ENCODE measurements at places on chromosomes 1 and 21.

GRCh38 chr1:7491109-7491817, 279.8 kb upstream of the VAMP3 start:
- no peak for DNase-seq

DNA sequence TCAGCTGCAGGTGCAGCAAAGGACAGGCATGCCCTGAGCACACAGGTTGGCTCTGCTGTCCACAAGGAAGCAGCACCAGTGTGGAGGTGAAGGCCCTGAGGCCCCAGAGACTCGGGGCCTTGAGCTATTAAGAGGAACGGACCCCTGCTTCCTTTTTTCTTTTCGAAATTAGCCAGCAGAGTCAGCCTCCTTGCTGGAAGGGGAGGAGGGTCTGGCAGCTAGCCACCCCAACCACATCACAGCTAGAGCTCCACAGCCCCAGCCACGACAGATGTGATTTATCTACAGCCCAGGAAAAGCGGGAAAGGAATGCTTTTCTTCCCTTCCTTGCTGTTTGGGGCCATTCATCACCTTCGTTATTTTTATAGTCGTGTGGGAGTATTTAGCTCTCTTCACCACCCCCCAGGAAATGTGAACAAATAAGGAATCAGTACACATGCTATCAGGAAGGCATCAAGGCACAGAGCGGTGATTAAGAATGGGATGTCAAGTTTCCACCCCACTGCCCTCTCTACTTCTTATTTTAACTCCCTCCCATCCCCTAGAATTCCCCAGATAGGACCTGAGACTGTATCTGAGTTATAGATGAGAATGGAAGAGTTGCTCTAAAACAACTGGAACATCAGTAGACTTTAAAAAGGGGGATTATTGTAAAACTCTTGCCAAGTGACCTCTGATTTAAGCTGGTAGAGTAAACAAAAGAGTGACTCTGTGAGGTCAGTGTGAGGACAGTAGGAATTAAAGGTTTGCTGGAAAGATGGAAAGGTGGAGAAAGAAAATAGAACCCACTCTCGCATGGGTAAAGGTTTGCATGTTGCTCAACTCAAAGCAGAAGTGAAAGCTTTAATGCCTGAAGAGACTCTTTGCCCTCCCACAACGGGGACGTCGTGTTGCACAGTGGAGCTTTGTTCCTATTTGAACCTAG, 224.7 kb upstream of the GJB5 start:
- DNase-seq: no peak

GRCh38 chr1:98975113-98975512, 29.5 kb downstream of the PLPPR5 start:
- DNase-seq: no peak

GRCh38 chr1:194538453-194538852, 1352.0 kb upstream of the B3GALT2 start:
- DNase-seq: no peak

GRCh38 chr21:25489673-25490072, 117.6 kb downstream of the MRPL39 start:
- DNase-seq: no peak

DNA sequence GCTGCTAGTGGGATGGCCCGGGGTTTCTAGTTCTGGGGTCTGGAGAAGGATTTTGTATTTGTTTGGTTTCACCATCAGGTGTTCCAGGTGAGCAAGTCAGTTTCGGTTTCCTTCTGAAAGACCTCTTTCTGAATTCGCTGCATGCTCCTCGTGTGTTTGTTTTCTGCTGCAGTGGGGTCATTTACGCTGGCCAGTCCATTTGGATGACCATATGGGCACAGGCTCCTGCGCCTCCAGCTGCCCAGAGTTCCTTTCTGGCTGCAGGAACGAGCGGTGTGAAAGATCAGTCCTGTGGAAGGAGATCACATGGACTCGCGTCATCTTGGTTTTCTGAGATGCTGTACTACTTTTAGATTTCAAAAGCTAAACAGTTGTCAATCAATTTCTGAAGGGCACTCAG, 83.7 kb upstream of the GCLM start:
- no peak for DNase-seq

All from CD4-positive, alpha-beta T cell treated with Interleukin-1 beta for 1 hour (primary cell).